ENCODE measurements at places on chromosomes 16 and 17.
A peak's percentile ranks its signal among the peaks of the same experiment; 100 is the strongest.

DNA sequence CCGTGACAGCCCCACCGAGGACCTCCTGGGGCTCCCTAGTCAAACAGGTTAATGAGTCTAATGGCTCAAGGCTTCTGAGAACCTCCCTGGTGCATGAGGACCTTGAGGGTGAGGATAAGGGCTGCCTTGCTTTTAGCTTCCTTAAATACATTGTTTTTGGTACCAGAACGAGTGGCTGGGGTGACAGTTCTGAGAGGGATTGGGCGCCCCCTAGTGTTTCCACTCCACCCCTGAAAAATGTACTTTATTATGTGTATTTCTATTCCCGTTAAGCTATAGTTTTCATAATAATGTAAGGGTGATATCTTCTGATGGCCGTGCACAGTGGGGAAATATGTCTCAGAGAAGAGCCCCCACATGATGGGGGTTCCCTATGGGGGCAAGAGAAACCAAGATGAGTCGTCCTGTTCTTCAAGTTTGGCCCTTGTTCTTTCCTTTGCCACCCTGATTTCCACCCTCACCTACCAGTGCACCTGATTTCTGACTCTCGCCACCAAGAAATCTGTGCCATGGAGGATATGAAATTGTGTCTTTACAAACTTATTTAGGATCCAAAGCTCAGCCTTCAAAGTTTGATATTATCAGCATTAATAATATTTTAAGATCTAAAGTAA lies 14.5 kb upstream of the VWA3A start:
- DNase-seq = peak; percentile 82

DNA sequence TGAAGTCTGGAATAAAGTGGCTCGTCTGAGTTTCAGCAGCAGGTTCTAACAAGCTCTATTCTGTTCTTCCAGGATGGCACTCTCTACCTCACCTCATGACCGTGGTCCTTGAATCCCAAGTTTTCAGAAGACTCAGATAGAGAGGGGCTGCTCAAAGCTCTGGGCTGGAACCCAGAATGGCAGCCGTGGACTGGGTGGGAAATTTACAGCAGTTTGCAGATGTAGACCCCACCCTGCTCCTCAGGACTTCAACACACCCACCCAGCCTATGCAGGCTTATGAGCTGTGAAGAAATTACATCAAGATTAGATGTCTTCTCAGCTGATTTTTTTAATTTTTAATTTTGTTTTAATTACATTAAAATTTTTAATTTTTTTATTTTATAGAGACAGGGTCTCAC lies 59.4 kb downstream of the METRNL start:
- DNase-seq = no peak

- DNase-seq = no peak
Observed at GRCh38 chr16:77868052-77868451, 79.7 kb downstream of the VAT1L start.

- DNase-seq = no peak
Observed at GRCh38 chr16:67917140-67917851, 14.4 kb downstream of the CTRL start.

DNA sequence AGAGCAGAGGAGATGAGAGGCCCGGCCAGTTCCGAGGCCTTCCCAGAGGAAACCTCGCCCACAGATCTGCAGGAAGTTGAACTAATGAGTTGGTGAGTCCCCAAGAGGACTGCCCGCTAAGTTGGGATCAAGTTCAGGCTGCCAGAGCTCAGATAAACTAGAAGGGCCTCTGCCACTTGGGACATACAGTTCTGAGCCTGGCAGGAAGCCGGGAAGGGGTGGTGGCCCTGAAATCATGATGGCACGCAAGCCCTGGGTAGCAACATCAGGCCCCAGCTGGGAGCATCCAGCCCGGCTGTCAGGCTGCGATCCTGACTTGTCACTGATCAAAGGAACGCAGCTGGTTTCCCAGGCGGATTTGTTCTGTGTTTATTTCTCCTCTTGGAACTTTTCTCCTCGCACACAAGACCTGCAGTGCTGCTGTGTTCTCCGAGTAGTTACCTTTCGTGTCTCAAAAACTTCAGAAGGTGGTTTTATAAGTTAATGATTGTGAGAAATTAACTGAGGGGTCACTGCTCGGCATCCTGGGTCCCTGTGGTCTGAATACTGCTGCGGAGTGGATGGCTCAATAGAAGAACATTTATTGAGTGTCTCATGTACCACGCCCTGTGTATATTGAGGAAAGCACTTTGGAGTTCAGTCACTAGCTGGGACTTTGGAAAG lies 8.0 kb upstream of the WFDC1 start:
- DNase-seq = no peak

DNA sequence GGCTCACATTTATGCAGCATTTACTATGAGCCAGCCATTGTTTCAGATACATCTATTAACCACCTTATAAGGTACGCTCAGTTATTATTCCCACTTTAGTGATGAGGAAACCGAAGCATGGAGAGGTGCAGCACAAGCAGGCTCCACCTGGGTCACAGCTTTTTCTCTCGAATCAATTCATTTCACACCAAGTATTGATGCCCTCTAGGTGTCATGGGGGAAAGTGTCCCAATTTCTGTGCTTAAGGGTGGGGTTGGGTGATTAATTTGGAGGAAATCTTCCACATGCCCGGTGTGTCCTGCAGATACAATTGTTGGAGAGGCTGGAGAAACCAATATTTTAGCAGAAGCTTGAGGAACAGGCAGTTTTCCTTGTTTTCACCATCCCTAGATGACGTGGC lies 62.7 kb upstream of the DNAJA2 start:
- DNase-seq = no peak

DNA sequence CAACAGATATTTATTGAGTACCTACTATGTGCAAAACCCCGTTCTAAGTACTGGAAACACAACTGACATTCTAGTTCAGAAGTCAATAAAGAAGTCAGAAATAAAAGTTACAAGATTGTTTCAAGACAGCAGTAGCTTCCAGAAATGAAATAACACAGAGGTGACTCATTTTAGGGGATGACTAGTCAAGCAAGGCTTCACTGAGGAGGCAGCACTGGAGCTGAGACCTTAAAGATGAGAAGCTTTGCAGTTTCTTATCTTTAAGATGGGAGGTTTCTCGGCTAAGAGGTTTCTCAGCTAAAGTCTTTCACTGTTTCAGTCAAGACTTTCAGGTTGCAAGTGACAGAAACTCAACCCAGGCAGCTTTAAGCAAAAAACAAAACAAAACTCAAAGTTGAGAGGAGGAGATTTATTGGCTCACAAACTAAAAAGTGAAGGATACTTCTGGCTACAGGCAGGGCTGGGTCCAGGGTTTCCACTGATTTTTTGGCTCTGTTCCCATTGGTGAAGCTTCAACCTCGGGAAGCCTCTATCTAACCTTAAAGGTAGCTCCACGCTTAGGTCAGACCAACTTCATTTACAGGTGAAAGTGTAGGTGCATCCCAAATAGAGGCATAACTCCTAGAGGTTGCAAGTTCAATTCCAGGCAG lies 7.4 kb upstream of the MMP2 start:
- no peak for DNase-seq

DNA sequence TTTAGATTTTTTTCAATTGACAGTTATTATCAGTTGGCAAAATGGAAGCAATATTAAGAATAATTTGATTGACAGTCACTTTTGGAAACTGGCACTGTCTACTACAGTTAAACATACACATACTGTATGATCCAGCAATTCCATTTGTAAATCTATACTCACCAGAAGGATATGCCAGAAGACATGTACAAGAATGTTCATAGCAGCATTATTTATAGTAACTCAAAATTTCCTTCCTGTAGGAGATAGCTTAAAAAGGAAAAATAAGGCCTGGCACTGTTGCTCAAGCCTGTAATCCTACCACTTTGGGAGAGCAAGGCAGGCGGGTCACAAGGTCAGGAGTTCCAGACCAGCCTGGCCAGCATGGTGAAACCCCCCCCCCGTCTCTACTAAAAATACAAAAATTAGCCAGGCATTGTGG lies 89.3 kb downstream of the VMP1 start:
- DNase-seq = no peak

DNA sequence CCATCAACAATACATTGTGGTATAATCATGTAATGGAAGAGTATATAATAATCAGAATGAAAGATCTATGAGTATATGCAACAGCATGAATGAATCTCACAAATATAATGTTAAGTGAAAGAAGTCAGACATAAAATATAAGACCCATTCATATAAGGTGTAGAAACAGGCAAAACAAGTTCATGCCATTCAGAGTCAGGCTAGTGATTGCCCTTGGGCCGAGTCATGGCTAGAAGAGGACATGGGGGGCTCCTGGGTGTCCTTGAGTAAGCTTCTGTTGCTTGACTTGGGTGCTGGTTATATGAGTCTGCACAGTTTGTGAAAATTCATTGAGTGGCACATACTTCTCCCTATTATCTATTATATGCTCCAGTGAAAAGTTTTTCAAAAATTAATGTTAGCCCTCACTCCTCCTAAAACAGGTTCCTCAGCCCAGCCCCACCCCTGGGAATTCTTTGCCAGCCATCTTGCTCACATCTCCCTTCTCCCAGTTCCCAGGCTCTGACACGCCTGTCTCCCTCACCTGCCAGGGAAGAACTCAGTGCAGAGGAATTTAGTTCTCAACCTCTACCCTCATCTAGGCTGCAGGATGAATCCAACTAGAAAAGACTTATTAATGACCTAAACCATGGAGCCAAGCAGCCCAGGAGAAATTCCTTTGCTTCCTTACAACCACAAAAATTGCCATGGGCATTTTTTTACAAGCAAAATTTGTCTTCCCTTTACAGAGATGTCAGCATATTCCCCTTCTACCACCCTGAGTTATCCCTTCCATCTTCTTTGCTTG lies 52.4 kb upstream of the NFAT5 start:
- DNase-seq = no peak

DNA sequence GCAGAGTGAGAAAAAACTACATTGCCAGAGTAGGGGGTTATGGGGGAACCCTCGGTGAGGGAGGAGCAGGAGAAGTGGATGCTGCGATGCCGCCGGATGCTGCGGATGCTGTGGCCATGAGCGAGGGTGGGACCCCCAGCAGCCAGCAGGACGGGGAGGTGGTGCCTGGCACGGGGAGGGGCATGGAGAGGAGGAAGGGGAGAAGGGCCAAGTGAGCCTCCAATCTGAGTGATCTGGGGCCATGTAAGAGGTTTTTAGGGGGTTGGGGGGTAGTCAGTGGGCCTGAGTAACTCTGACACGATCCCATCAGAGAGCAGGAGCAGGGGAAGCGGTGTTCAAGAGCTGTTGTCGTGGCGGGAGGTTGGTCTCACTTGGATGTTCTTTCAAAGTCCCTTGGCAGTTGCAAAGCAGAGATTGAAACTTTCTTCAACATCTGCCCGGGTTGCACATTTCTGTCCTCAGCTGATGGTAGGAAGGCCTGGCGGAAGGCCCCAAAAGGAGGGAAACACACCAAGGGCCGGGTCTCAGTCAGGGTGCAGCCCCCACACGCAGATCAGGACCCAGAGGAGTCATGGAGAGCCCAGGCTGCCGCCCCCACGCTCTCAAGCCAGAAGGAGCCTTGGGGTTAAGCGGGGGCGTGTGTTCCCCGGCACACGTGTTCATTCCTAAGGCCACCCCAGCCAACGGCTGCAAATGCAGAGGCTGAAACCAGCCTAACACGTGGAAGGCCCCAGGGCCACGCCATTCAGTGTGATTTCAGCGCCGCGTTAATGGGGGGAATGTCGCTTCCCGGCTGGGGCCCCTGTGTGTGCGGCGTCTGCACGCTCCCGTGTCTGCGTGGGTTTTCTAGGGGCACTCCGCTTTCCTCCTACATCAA lies 81.7 kb downstream of the ZDHHC7 start:
- no peak for DNase-seq

- peak; percentile 66 for DNase-seq
Observed at GRCh38 chr17:2215616-2216364, 87.8 kb downstream of the SMG6 start.

DNA sequence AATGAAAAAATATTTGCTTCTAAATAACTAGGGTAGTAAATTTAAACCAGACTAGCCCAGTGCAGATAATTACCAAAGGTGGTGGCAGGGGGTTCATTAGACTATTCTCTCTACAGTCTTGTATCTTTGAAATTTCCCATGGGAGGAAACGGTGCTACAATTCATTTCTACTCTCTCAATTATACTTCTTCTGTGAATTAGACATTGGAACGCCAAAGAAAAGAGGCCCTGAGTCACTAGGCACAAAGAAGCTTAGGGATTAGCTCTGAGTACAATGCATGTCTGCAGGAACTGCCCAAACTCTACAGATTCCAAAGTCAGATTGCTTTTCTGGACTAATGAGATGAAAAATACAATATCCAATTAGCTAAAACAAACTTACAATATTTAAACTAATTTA lies 30.7 kb upstream of the ARL6IP1 start:
- no peak for DNase-seq

DNA sequence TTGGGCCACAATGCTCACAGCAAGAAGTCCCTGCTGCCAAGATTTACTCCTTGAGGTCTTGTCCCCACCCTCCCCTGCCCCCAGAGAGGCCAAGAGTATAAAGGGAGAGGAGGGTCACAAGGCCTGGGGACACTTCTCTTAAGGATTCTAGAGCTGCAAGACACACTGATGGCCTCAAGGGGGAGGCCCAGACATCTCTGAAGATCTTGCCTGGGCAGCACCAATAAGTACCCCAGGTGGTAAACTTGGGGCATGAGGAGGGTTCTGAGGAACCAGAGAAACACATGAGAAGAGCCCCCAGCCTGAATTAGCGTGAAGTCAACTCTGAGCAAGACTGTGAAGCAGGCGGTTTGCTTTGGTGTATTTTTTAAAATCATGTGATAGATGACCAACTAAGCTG lies 26.8 kb upstream of the MTMR4 start:
- DNase-seq = no peak

DNA sequence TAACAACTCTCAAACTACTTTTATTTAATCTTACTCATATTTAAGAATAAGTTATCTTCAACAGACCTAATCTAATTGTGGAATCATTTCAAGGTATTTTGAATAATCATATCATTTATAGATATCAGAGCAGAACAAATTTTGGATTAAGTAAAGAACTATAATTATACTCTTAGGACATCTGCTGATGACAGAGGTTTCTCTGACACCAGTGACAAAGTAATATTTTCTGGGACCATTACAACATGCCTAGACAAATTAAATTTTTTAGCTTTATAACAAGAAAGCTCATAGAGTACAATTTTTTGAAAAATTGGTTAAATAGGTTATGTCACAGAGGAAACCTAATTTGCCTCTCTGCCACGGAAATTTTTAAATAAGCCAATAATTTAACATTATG lies 30.5 kb downstream of the C16orf87 start:
- DNase-seq = no peak

GRCh38 chr17:79261355-79262072 lies 186.9 kb downstream of the ENGASE start:
- no peak for DNase-seq

GRCh38 chr17:11668618-11669017 lies 70.3 kb downstream of the DNAH9 start:
- no peak for DNase-seq

All from stimulated activated CD4-positive, alpha-beta T cell treated with anti-CD3 and anti-CD28 coated beads, Interleukin-2, amount 100 ng/mL, for 24 hours (primary cell).